ENCODE measurements at places on chromosomes 12 and 14. TPM values are rescaled to one million over a fixed set of nuclear protein-coding genes. Genes with fewer than 3 reads are reported as not detected.

PLEKHG7 gene
- total RNA-seq: 1.3 TPM

SCN8A gene
- total RNA-seq: 3.6 TPM

PELI2 gene
- 33.4 TPM for total RNA-seq

- no peak for DNase-seq
These were observed 32.7 kb upstream of the SDR39U1 start for GRCh38 chr14:24475261-24475660.

GRCh38 chr14:80491131-80491530, 279.8 kb upstream of the DIO2 start:
- DNase-seq: peak; percentile 50

DNA sequence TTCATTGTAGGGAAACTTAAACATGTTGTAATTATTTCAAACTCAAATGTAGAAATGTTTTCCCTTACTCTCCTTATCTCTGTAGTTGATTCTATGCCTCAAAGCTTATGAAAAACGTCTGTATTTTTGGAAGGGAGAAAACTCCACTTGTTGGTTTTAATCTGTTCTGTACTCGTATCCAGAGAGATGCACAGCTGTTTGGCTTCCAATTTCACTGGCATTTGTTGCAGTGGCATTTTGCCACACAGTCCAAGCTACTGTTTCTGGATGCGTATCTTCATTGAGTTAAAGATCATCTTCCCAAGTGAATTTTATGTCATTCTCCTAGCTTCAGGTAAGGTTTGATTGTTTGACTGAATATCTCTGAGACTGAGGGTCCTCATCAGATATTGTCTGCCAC, 481.4 kb downstream of the TRHDE start:
- DNase-seq: no peak

- DNase-seq: no peak
These were observed 5.5 kb upstream of the KRT8 start for GRCh38 chr12:52910248-52910883.

DNA sequence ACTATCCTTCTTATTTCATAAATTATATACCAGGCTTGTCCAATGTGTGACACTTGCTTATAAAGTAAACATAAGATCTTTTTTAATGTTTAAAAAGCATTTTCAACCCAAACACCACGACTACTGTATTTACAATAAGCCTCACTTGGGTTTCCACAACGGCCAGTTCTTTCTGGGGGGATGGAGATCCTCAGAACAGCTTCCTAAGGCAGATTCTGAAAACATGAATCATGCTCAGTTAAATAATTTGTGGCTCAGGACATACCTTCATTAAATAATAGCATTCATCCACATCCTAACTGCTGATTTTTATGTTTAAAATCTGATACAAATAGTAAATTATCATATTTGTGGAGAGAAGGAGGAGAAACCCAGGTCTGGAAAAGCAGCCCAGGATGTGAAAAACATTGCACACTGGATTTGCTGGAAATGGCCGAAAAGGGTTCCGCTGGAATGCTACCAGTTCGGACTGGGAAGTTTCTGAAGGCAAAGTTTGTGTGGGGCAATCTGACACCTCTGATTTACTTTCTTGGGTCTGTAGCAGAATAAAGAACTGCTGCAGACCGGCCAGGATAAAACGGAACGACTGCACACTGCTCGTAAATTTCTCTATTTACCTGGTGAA, 597 bp downstream of the GLT8D2 start:
- no peak for DNase-seq

GRCh38 chr14:80213602-80214001, 2.3 kb upstream of the DIO2 start:
- no peak for DNase-seq

DNA sequence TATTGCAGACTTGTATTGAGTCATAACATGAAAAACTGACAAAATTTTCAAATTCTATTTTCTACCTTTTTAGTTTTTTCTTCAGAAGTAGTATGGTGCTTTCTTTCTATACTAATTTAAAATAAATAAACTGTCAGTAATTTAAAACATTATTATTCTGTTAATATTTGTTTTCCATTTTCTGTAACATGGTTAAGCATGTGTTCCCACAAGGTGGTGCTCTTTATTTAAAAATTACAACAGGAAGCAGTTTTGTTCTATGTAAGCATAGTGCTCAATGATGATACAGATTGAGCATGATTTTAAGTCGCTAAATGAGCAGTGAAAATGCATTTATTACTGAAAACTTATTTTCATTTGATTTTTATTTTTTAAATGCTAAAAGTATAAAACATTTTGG, 114.6 kb downstream of the PPFIA2 start:
- no peak for DNase-seq

- DNase-seq: no peak
These were observed 197.3 kb upstream of the PPFIA2 start for GRCh38 chr12:81956468-81956860.

GRCh38 chr12:102479099-102479885, 1.1 kb downstream of the IGF1 start:
- DNase-seq: no peak

DNA sequence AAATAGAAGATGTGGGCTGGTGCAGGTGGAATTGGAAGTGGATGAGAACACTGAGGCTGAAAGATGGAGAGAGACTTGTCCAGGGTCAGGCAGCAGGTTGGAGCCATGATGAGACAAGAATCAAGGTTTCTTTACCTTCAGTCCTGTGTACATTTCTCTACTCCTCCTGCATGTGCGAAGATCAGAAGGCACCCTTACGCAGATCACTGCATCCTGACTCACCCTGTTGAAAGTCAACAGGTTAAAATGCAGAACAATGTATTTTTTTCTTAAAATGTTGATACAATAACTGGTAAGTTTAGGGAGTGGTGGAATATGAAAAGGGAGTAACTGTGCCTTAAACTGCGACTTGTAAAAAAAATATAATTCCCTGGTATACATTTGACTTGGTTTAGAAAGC, 47.8 kb downstream of the TESPA1 start:
- DNase-seq: no peak

DNA sequence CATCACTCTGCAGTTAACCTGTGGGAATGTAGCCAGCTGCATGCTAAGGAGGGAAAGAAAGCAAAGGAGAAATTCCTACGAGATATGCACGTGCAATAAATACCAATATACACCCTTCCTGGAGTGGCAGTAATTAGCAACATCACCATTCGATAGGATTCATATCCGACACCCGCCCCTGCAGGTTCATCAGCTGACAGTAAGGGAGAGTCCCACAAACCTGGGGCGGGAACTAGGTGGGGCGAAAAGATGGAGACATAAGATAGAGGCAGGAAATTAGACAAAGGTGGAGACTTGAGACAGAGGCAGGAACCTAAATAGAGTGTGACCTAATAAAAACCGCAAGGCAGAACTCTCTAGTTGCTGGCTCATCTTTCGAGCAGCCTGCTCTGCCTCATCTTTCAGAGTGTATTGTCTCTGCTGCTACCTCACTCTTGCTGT, 51.6 kb downstream of the PLEKHG3 start:
- DNase-seq: peak; percentile 81
